ENCODE measurements at places on chromosomes 4 and X.
A peak's percentile ranks its signal among the peaks of the same experiment; 100 is the strongest.

- no peaks in the 10 kb centered on the region for H3K4me1 ChIP-seq
- H3K36me3 ChIP-seq: no peaks in the 10 kb centered on the region
Observed at GRCh38 chrX:88908056-88908455, 161.0 kb downstream of the CPXCR1 start.

DNA sequence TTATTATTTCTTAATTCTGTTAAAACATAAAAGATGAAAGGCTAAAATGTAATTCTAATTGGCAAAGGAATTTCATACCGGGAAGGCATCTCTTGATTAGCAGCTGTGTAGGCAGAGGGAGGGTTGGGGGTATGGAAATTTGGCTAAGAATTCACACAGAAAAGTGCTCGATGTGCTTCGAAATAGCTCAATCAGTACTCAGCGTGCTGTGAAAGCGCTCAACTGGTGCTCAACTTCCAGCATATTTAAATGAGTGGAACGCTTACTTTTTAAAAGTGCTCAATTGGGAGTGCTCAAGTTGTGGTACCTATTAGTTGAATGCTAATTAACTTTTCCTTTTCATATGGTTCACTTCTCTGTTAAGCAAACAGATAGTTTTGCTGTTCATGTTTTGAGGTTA, 695.9 kb upstream of the ATOH1 start:
- DNase-seq: no peak
- no peaks in the 10 kb centered on the region for H3K27me3 ChIP-seq
- no peak overlapping the region for H3K4me3 ChIP-seq
- no peaks in the 10 kb centered on the region for H3K36me3 ChIP-seq
- H3K4me1 ChIP-seq: no peaks in the 10 kb centered on the region

GRCh38 chrX:19849464-19850080, 37.8 kb downstream of the SH3KBP1 start:
- H3K4me1 ChIP-seq: peaks cover 4% of the 10 kb centered on the region
- no peak overlapping the region for H3K4me3 ChIP-seq
- peak; percentile 73 for DNase-seq
- H3K36me3 ChIP-seq: no peaks in the 10 kb centered on the region

GRCh38 chr4:56417396-56417795, 18.0 kb downstream of the PPAT start:
- H3K36me3 ChIP-seq: no peaks in the 10 kb centered on the region
- DNase-seq: no peak
- no peak overlapping the region for H3K4me3 ChIP-seq
- no peaks in the 10 kb centered on the region for H3K27me3 ChIP-seq
- no peaks in the 10 kb centered on the region for H3K4me1 ChIP-seq
- no peak overlapping the region for H3K27ac ChIP-seq

GRCh38 chr4:152679414-152680281, at the start of gene TMEM154:
TMEM154 (minus strand) TSS chr4:152679997; CDS start chr4:152679933, 64 bp downstream.
- peak within 1 kb of the TSS; percentile 35 for H3K27ac ChIP-seq
- peak within 1 kb of the TSS; percentile 94 for H3K4me3 ChIP-seq
- no peaks in the 10 kb centered on the region for H3K27me3 ChIP-seq
- no peaks in the 10 kb centered on the region for H3K36me3 ChIP-seq
- DNase-seq: peak; percentile 94
- H3K4me1 ChIP-seq: peaks cover 15% of the 10 kb centered on the region
